ENCODE measurements at places on chromosomes 1 and 21.

- no peak for DNase-seq
These were observed 31.4 kb downstream of the IFI16 start for GRCh38 chr1:159040893-159041724.

- DNase-seq, result no peak
These were observed 1.7 kb upstream of the FAM89A start for GRCh38 chr1:231041719-231042261.

GRCh38 chr1:64393790-64394189 lies 76.1 kb upstream of the CACHD1 start:
- DNase-seq, result no peak

DNA sequence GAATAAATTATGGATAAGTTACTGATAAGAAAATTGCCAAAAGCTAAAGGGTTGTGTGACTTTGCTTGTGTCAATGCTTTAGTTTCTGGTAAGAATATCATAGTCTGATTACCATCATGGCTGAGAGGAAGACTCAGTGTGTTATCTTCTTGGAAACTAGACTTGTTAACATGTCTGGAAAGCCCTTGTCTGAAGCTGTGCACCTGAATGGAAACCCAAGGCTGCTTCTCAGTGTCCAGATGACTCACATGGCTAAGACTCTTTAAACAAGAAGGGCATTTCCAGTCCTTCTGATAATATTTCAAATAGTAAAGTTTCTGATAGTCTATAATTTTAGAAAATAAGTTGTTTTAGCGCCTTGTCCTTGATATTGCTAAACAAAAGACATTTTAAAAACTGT lies 1092.7 kb downstream of the PLA2G4A start:
- no peak for DNase-seq

- DNase-seq, result no peak
These were observed 158.4 kb downstream of the GABPA start for GRCh38 chr21:25893191-25893590.

DNA sequence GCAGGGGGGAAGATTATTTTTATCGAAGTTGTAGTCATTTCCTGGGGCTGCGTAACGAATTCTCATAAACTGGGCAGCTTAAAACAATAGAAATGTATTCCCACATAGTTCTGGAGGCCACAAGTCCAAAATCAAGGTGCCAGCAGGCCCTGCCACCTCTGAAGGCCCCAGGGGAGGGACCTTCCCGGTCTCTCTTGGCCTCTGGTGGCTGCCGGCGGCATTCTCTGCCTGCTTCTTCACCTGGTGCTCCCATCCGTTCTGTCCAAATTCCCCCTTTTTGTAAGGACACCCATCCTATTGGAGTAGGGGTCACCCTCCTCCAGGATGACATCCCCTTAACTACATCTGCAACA lies 92.8 kb downstream of the PDE9A start:
- DNase-seq, result no peak

DNA sequence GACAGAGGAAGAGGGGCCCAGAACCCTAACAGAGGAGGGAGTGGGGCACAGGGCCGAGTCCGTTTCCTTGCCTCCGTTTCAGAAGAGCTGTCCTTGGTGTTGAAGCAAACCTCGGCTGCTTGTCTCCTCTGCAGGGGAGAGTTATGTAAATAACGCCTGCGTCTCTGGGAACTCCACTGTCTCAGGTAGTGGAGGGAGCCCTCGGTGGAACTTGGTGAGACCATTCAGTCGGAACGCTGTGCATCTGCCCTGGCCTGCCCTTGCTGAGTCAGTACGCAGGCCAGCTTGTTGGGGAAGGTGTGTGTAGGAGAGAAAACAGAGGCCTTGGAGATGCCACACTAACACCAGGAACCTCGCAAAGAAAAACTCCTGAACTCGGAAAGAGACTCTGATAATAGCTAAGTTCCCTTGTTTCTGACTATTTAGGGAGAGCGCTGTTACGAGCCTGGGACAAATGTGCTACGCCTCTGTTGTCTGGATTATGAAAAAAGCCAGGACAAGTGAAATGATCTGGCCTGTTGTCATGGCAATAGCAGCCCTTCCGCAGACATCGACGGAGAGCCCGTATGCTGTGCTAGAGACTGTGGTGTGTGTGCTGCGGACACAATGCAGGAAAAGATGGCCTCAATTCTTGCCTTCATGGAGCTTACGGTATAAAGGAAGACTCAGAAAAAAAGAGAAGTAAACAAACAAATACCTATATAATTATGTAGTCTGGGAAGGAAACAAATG lies 94.6 kb upstream of the AKT3 start:
- peak; percentile 48 for DNase-seq

DNA sequence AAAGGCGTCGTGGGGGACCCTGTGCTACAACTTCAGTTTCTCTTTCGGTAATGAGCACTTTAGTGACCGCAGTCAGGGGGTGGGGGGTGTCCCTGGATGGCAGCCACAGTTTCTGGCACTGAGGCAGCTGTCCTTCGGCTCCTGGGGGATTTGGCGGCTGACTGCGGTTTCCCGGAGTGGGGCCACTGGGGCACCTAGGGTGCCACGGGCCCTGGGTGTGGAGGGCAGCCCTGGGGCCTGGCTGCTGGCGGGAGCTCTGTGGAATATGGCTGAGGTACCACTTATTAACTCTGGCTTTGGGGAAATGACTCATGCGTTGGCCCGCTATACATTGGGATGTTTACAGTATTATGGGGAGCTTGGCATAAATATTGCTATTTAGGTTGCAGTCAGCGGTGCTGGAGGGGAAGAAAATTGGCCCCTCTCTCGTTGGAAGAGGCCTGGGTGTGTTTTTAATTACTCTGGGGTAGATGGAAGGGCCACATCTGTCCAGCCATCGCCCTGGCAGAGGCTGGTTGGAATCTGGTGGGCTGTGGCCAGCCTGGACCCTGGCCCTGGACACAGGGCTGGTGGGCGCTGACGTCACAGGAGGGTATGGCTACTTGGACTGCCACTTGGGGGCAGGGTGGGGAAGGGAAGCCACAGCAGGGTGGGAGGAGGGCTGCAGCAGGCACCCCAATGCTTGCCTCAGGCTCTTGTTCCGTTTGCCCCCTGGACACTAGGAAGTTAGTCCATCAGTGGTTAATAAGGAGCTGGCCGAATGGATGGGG lies 2.0 kb downstream of the EPHB2 start:
- no peak for DNase-seq

DNA sequence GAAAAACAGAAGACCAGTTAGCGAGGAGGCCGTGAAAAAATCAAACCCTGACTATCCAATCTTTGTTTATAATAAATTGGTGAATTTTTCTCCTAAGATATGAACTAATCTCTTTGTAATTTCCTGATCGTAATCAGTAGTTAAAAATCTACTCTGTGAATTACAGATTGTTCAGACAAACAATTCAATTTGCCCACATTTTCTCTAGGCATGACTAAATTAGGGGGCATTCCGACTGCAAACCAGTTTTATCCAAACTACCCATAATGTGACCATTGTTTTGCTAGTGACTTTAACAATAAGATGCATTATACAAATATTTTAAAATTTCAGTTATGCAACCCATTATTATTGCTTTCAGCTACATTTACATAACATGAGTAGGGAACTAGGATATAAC lies 546.9 kb upstream of the ADAMTS5 start:
- DNase-seq, result peak; percentile 57

DNA sequence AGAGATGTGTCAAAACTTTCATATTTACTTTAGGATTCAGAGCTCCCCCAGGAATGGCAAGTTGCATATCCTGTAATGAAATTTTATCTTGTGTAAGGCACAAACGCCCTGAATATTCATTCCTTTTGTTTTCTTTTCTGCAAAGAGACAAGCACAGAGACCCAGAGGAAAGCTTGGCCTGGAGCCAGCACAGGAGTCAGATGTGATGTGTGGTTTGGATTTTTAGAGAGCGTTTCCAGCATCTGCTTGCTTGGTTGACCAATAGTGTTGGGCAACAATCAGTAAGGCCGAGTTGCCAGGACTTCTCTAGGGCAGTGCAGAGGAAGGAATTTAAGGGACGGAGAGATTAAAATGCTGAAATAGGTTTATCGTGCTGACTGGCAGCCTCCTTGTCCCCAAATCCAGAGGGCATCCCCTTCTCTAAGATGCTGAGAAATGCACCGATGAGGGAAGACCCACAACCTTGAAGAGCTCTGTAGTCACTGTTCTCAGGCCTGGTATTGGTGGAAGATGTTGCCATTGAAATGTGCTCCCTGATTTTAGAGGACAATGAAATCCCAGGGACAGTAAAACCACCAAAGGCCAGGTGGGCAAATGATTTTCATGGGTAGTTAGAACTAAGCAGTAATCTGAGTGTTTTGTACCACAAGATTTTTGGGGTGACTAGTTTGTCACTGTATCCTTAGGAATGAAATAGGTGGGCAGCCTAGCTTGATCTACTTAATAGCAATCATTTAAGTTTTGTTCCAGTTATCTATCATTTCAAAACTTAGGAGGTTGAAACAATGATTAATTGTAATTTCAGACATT lies 37.9 kb upstream of the RHOU start:
- peak; percentile 39 for DNase-seq
